AG10803 (cell line): ENCODE measurements at places on chromosomes 12 and 14.

GRCh38 chr12:6829536-6830220, 1.5 kb downstream of the P3H3 start:
- no peak for DNase-seq

DNA sequence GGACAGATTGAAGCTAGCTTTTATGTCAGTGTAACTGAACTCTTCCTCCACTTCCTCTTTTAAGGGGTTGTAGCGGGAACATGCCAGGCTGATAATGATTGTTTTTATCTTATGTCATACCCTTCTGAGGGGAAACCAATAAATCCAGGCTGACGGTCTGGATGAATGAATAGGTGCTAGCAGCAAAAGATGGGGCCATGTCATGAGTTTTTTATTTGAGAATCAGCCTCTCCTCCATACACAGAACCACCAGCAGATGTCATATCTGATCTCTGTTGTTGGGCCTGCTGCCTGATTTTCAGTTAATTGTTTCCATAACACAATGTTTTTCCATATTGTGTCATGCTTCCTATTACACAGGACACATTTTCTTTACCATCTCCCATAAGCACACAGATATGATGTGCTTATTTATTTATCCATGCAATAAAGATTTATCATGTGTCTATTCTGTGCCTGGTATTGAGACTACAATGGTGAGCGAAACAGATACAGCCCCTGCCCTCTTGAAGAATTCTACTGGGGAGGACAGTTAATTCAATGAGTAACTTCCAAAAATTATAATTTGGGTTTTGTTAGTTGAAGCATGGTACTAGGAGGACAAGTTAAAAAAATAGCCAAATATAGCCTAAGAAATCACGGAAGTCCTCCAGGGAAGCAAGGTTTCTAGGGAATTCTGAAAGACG, 33.6 kb upstream of the CRY1 start:
- peak; percentile 39 for DNase-seq

GRCh38 chr12:64522807-64523206, 70.9 kb downstream of the TBK1 start:
- DNase-seq: peak; percentile 55

DNA sequence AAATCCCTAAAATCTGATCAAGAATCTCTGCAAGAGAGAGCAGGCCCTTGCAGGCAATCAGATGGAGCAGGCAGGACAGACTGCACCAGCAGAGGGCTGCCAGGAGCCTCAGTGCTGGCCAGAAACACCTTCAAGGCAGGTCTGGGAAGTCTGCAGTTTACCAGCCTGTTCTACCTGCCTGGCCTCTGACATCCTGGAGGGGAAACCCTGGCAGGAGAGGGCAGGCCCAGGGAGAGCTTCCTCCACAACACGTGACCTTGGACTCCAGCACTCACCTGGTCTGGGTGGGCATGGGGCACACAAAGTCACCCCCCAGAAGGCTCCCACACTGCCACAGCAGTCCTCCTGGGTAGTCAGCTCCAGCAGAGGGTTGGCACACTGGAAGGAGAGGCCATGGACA, 56.0 kb downstream of the ISCA2 start:
- peak; percentile 34 for DNase-seq

DNA sequence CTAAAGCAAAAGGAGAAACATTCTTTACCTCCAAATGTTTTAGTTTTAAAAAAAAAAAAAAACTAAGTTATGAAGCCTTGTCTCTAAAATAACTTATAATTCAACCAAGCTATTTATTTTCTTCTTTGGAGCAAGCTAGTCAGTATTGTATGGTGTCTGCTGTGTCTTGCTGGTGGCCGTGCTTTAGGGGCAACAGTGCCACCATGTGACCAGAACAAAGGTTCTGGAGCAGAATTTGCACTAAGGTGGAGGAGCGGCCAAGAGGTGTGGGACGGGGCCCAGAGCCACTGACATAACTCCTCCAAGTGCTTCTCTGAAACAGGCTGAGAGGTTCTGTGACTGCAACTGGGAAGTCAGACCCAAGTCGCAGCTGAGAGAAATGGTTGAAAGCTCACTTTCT, 4.5 kb downstream of the FICD start:
- DNase-seq: no peak

DNA sequence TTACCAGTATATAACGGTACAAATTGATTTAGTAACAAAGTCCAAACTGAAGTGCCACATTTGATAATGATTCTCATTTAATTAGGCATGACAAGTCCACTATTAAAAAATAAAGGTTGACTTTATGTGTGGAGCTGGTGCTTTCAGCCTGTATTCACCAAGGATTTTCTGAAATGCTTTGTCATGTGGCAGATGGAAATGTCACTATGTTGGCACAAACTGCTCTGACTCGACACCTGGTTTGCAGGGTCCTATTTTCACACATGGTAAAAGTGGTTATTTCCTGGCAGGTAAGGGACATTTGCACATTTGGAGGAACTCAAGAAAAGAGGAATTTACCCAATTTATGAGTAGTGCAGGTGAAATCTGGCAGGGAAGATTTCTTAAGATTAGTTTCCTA, 572.6 kb upstream of the MDGA2 start:
- no peak for DNase-seq

- peak; percentile 30 for DNase-seq
Observed at GRCh38 chr12:83826112-83826511, 1086.5 kb downstream of the SLC6A15 start.

- DNase-seq: no peak
Observed at GRCh38 chr12:40207551-40207950, 17.2 kb upstream of the LRRK2 start.

DNA sequence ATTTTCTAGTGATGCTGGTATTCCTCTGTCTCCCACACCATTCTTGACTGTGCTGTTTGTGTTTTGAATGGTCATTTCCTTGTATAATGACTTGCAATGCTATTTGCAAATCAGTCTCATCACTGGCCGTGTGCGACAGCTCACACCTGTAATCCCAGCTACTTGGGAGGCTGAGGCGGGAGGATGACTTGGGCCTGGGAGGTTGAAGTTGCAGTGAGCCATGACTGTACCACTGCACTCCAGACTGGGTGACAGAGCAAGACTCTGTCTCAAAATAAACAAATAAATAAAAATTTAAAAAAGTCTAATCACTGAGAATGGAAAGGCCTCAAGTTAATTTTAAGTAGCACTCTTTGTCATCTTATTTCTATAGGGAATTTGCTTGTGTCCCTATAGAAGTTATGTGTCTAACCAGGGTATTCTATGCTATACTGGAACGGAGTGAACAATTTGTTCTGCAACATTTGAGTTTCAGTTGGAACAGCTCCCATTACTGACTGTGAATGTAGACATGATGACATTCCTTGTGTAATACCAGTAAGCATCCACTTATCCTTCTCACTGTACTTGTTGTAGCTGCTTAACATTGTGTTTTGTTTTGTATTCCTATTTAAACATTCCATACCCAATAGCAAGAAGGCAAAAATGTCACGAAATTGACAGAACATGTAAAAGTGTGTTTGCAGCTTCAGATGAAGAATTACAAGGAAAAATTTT, 126.3 kb downstream of the MGST1 start:
- peak; percentile 66 for DNase-seq

DNA sequence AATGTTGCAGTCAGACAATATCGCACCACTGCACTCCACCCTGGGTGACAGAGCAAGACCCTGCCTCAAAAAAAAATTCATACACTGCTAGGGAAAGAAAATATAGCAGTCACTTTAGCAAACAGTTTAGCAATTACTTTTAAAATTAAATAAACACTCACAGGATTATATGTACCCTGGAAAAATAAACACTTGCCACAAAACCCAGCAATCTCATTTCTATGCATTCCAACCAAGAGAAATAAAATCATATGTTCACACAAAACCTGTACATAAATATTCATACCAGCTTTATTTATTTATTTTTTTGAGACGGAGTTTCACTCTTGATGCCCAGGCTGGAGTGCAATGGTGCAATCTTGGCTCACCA, 20.2 kb downstream of the ATXN2 start:
- DNase-seq: no peak

GRCh38 chr12:102883204-102883799, 33.7 kb downstream of the PAH start:
- peak; percentile 43 for DNase-seq

DNA sequence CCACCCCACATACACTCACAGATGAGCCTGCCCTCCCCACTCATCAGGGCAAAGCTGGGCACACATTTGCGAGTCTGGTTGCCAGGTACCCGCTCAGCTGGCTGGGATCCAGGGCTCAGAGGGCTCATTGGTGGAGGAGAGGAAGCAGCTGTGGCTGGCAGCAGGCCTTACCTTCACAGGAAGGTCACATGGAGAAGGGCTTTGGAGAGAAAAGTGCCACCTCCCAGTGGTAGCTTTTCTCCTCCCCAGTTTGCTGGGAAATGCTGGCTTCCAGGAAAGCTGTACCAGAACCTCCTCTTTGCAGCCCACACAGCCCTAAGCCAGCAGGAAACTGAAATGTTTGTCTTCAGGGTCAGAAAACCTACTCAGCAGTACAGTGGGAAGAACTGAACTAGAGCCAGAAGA, 55.6 kb downstream of the LGMN start:
- no peak for DNase-seq

DNA sequence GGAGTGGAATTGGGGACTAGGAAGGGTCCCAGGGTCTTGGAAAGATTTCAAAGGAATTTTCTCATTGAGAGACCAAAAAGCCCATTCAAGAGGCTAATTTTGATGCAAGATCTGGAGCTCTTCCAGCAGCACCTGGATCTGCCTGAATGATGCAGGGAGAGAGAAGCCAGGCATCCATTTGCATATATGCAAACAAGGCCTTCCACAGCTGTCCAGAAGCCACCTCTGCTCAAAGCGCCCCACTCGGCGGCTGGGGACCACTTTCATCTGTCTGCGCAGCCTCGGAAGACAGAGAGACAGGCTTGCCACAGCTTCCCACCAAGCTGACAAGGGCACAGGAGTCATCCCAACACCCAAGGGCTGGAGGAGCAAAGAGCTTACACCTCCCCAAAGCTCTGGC, 295.6 kb downstream of the DPF3 start:
- DNase-seq: no peak

GRCh38 chr12:1559676-1560091, 34.7 kb downstream of the FBXL14 start:
- no peak for DNase-seq

- DNase-seq: peak; percentile 5
Observed at GRCh38 chr14:34036319-34036766, 85.5 kb upstream of the EGLN3 start.

- DNase-seq: peak; percentile 81
Observed at GRCh38 chr12:54370171-54370730, 6.0 kb upstream of the GPR84 start.

DNA sequence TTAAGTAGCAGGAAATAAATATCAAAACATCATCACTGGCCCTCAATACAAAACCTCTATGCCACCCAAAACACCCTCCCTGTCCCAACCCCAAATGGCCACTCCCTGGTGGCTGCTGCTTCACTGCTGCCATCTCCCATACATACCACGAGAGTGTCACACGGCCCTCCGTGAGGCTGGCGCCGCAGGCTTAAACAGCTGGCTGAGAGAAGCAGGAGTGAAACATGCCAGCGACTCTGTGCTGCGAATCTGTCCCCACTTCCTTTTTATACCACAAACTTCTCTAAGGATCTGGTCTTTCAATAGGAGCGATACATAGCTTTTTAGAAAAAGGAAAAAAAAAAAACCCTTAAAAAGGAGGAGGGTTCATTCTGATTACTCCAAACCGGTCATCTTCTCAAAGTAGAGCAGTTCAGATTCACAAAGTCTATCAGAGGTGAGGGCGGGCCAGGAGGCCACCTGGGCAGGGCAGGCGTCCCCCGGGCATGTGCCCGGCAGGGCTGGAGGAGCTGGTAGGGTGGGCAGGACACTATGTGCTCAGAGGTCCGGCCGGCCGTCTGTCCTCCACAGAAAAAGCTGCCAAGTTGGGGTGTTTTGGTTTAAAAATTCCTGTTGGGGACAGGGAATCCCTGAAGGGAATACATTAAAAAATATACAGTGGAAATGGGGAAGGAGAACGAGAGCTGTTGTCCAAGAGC, 26.5 kb downstream of the MAX start:
- no peak for DNase-seq

GRCh38 chr14:98692832-98693231, 579.2 kb downstream of the BCL11B start:
- DNase-seq: no peak
